ENCODE measurements at places on chromosomes 3 and 15.

DNA sequence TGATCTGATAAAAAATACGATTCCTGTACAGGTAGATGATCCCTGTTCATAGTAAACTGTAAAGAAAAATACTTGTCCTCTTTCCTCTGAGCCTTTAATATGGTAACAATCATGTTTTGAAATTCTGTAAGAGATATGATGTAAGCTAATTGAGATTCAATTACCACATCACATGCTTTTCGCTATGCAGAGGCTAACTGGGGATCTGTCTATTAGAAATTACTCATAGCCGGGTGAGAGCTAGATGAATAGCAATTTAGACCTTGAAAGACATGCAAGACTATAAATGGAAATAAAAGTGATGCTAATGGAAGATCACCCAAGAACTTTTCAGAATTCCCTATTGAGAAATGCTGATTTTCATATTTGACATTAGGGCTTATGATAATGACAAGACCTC lies 579.9 kb upstream of the ZNF717 start:
- DNase-seq, result no peak

DNA sequence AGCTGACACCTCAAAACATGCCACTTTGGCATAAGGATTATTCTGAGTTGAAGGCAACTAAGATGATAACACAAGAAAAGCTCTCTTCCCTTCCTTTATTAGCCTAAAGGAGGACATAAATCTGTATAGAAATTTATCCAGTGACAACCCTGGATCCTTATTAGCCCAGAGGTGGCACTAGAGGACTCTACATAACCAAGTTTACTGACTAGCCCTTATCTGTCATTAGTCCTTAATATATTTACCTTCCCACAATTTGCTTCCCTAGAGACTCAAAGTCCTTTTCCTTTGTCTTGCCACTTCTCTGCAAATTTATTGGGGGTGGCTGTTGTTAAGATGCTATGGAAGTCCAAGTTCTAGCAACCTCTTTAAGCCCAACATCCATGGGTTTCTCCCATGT lies 26.7 kb downstream of the CEP70 start:
- no peak for DNase-seq

- no peak for DNase-seq
These were observed 13.7 kb downstream of the TM4SF18 start for GRCh38 chr3:149319750-149320149.

- DNase-seq, result no peak
These were observed 69.4 kb downstream of the MME start for GRCh38 chr3:155149494-155149893.

GRCh38 chr3:69914395-69914794 lies 85.1 kb upstream of the SAMMSON start:
- DNase-seq, result peak; percentile 41

DNA sequence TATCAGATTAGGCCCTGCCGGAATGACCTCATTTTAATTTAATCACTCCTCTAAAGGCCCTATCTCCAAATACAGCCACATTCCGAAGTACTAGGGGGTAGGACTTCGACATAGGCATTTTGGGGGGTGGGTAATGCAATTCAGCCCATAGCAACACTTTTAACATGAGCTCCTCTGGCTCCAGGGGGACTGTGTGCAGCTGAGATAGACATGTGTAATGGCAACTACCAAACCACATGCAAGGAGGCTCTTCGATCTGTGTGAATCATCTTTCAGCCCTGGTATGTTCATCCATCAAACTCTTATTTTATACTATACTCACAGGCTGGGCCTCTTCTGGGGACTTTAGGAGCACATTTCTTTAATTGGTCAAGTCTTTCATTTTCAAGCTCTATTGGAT lies 57.4 kb upstream of the PPARG start:
- DNase-seq, result no peak

GRCh38 chr3:78907367-78907766 lies 860.4 kb downstream of the ROBO1 start:
- DNase-seq, result no peak

- no peak for DNase-seq
These were observed 154.6 kb downstream of the EEFSEC start for GRCh38 chr3:128307781-128308469.

- no peak for DNase-seq
These were observed 20.0 kb downstream of the SPTSSB start for GRCh38 chr3:161351330-161351729.

- no peak for DNase-seq
These were observed 61.9 kb downstream of the CRYBG3 start for GRCh38 chr3:97883736-97884135.

Measured in epithelial cell of proximal tubule (primary cell).